ENCODE measurements at places on chromosomes 5 and 9.

DNA sequence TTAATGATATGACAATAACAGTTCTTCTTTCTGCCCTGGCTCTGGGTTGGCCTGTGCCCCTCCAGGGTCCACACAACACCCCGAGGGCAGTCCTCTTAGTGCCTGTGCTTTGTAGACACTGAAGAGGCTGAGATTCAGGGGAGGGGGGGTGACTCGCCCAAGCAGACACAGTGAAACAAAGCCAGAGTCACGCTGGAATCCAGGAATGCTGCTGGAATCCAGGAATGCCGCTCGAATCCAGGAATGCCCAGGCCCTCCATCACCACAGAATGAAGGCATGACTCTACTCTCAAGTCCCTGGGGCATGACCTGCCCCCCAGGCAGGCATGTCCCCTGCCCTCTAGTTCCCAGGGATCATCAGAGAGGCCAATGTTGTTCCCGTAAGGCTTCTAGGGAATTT, 73.1 kb downstream of the LRSAM1 start:
- DNase-seq = no peak

DNA sequence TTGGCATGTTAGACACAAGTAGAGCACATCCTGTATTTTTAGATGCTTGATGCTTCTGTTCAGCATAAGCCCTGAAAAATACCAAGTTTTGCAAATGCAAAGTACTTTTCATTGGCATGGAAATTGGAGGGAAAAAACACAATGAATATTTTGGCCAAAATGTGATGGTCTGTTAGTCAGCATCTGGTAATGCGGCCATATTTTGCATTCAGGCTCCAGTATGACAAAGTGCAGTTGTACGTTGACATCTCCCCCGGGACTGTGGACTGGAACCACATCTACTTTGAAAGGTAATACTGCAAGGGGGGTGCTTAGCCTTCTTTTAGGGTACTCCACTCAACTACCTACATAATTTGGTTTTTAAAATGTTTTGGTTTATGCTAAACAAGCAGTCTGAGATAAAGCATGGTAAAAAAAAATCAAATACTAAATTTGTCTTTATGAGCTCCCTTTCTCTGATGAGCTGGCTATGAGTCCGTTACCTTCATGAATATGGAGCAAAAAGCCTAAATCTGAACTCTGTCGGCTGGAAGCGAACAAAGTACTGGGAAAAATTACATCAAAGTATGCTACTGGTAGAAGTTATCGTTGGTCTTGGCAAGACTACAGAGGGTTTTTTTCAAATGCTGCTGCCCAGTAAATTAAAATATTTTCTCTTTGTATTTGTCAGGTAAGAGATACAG, 297.0 kb downstream of the ARHGEF28 start:
- DNase-seq = no peak

DNA sequence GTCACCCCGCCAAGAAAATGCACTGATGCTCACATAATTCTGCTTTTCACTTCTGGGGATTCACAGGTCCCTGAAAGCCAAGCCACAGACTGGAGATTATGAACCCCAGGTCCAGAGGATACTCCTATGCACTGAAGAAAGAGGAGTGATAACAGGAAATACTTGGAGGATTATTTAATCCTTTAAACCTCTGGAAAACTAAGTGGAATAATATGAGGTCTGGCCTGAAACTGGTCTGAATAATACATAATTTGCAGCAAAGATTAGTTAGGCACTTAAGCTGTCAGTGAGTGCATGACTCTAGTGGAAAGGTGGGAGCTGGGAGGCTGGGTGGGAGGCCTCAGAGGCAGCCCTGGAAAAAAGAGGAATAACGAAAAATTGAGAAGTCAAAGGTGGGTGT, 45.7 kb downstream of the MARCHF3 start:
- no peak for DNase-seq

- DNase-seq = no peak
These were observed 458.8 kb downstream of the SPATA31D1 start for GRCh38 chr9:82447343-82447742.

DNA sequence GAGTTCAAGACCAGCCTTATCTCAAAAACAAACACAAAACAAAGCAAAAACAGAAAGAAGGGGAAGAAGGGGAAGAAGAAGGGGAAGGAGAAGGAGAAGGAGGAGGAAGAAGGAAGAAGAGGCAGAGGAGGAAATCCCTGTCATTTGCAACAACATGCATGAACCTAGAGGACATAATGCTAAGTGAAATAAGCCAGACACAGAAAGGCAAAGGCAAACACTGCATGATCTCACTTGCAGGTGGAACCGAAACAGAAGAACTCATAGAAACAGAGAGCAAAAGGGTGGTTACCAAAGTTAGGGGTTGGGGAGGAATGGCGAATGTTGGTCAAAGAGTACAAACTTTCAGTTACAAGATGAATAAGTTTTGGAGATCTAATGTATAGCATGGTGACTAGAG, 135.4 kb downstream of the UGCG start:
- no peak for DNase-seq

GRCh38 chr5:134534726-134535110, 9.2 kb downstream of the JADE2 start:
- no peak for DNase-seq

DNA sequence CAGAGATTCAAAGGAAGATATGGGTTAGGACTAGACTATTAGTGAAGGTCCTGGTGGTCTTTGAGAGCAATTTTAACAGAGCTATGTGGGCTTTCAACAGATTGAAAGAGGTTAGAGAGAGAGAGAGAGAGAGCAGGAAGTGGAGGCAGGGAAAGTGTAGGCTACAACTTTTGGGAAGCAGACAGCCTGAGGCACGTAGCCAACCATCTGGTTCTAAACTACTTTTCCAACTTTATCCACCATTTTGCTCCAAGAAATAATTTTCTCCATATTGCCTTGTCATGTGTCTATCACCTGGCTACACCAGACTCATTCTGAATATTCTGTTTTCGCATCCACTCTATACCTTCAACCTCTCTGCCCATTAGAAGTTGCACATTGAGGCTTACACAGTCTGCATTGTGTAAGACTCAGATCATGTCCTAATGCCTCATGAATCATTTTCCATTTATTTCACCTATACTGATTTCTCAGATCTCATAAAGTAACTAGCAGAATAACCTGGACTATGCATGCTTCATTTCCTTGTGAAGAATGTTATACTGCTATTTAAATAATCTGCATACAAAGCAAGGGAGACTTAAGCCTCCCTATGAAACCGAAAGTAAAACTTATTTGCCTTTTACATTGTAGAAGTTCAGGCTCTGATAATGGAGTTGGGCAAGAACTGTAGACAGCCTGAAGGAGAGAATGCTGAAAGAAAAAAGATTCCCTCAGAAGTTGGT, 235.6 kb downstream of the ELAVL2 start:
- DNase-seq = no peak

GRCh38 chr5:143186623-143187022, 216.9 kb downstream of the NR3C1 start:
- DNase-seq = no peak

GRCh38 chr9:12813960-12814876, 39.4 kb downstream of the LURAP1L start:
- DNase-seq = no peak

- DNase-seq = peak; percentile 23
These were observed 796 bp downstream of the LNPEP start for GRCh38 chr5:96936431-96937320.

DNA sequence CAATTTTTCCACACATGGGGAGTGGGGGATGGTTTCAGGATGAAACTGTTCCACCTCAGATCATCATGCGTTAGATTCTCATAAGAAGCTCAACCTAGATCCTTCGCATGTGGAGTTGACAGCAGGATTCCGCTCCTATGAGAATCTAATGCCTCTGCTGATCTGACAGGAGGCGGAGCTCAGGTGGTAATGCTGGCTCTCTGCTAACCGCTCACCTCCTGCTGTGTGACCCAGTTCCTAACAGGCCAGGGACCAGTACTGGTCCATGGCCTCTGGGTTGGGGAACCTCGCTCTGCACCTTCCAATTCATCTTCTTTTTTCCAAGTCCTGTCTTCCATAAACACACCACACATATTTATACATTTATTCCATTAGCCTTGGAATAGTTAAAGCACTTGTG, 33.0 kb downstream of the POU5F2 start:
- no peak for DNase-seq

- DNase-seq = no peak
These were observed 491.3 kb upstream of the MEF2C start for GRCh38 chr5:89374144-89374784.

- no peak for DNase-seq
These were observed 1.1 kb downstream of the ARL10 start for GRCh38 chr5:176366232-176366894.

- DNase-seq = no peak
These were observed 567.0 kb upstream of the CDH18 start for GRCh38 chr5:20555034-20555433.

DNA sequence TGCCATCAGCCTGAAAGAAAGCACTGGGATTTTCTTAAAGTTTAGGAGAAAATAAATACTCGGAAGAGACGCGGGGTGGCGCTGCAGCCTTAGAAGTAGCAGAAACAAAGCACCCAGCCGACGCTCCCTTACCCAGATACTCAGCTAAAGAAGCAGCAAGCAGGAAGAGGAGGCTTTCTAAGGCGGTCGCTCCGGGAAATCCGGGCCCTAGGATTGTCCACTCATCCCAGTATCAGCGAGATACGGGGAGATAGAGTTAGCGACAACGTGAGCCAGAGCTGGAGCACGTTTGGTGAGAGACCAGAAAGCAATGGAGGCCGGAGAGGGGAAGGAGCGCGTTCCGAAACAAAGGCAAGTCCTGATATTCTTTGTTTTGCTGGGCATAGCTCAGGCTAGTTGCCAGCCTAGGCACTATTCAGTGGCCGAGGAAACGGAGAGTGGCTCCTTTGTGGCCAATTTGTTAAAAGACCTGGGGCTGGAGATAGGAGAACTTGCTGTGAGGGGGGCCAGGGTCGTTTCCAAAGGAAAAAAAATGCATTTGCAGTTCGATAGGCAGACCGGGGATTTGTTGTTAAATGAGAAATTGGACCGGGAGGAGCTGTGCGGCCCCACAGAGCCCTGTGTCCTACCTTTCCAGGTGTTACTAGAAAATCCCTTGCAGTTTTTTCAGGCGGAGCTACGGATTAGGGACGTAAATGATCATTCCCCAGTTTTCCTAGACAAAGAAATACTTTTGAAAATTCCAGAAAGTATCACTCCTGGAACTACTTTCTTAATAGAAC, at the start of gene PCDHB2:
TSS of gene PCDHB2 (plus strand) at position 135 of the 782 bp plus-strand sequence. CDS start at position 311, 176 bp downstream.
- DNase-seq = no peak

GRCh38 chr5:122957457-122957856, 79.1 kb downstream of the PPIC start:
- no peak for DNase-seq

- no peak for DNase-seq
These were observed 7.6 kb downstream of the SHB start for GRCh38 chr9:38061326-38061977.

GRCh38 chr5:5037674-5038073, 102.5 kb upstream of the ADAMTS16 start:
- no peak for DNase-seq

DNA sequence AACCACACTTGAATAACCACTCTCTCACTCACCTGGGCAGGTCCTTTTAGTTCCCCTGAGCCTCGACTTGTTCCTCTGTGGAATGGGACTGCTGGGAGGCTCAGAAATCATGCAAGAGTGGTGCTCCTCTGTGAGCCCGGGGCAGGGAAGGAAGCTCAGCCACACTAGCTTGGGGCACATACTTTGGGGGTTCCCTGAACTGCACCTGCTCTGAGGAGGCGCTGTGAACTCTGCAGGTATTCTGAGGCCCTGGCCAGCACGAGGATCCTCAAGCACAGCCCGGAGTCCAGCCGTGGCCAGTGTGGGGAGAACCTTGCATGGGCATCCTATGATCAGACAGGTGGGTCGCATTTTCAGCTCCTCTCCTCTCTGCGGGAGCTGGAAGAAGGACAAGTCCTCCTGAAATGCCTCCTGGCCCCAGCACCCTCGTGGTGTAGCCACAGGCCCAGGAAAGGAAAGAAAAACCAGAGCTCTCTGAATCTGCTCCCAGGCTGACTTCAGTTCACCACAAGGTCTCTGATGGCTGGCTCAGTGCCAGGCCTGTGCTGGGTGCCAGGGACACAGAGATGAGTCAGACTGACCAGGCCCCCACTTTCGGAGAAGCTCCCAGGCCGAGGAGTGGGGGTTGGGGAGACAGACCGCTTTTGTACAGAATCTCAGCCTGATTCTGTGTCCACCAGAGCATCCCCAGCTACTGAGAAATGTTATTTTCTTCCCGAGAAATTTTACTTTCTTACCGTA, 11.9 kb downstream of the GLIPR2 start:
- peak; percentile 72 for DNase-seq

GRCh38 chr5:28254846-28255245, 1216.5 kb upstream of the CDH9 start:
- no peak for DNase-seq

- DNase-seq = no peak
These were observed 430 bp upstream of the MSH3 start for GRCh38 chr5:80654054-80654390.

DNA sequence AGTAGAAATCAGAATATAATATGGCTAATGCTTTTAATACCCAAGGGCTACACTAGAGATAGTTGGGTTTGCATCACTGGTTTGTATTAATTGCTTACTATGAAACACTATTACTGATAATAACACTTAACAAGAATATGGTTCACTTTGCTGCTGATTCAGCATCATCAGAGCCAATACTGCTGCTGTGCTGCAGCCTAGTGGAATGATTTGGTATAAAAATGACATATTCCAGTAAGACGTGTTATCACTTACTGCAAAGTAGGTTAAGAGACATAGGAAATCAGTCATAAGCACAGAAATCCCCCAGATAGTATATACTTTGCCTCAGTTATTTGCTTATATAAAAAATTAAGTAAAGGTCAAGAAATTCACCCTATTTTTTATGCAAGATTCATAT, 2.8 kb downstream of the CDH10 start:
- DNase-seq = no peak

- no peak for DNase-seq
These were observed 57.4 kb downstream of the PSMB7 start for GRCh38 chr9:124357721-124358361.

DNA sequence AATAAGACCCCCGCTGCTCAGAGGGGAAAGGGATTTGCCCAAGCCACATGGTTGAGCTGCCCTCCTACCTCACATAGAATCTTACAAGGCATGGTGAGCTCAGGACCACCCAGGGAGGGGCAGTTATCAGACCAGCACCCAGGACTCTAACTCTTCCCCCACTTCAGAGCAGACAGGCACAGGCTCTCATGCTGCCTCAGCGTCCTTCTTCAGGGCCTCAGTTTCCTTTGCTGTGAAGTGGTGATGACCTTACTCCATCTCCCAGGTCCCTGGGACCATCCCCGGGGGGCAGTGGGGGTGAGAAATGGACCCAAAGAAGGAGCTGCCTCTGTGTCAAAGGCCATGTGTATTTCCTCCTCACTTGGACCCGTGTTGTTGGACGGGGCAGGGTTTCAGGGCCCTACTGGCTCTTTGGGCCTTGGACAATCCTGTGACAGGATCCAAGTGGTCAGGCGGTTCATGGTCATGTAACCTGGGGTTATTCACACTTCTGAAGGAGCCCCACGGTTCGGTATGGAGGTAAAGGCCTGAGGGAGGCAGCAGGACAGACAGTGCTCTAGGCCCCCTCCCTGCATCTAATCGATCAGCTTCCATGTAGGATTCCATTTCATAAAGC, 31.7 kb upstream of the CSF1R start:
- DNase-seq = no peak

All from stimulated activated CD8-positive, alpha-beta memory T cell treated with anti-CD3 and anti-CD28 coated beads, Interleukin-15, amount 100 ng/mL, for 4 hours (primary cell).